Adipose tissue (tissue), 3 donors: ENCODE measurements at places on chromosomes 1 and 21. TPM values are rescaled to one million over a fixed set of nuclear protein-coding genes. Genes with fewer than 3 reads are reported as not detected.

Gene FAM163A
- polyA plus RNA-seq: 0.22 TPM

Gene NFASC
- polyA plus RNA-seq: 2.2 TPM

Gene KIAA1614
- polyA plus RNA-seq: 3.3 TPM

Gene RBM11
- polyA plus RNA-seq: 0.62 TPM

Gene HPCA
- polyA plus RNA-seq: 0.25 TPM

Gene CHIA
- polyA plus RNA-seq: 14.0 TPM
